ENCODE measurements at places on chromosomes 5 and 9.

DNA sequence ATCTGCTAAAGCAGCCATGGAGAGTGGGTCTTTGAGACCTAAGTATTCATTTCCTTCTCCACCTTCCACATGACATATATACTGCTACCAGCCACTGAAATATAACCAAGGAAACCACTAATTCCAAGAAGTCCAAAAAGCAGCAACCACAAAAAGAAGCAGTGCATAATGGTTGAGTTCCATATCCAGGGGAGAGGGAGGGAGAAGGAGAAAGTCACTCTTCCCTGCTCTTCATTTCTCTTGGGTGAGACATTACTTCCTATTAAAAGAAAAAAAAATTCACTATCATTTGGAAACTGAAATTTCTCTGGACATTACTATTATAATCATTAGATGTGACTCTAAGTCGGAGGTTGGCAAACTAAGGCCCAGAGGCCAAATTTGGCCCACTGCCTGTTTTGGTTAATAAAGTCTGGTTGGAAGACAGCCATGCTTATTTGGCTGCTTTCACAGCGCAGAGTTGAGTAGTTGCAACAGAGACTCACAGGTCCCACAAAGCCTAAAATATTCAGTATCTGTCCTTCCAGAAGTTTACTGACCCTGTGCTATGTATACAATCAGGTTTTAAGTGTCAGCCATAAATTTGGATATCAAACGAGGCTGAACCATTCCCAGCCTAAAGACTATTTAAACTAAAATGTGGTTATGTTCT lies 168.6 kb downstream of the MPDZ start:
- no peak for DNase-seq

- no peak for DNase-seq
These were observed 58.7 kb downstream of the ICE1 start for GRCh38 chr5:5481206-5481605.

GRCh38 chr9:10875752-10876151 lies 262.9 kb upstream of the PTPRD start:
- no peak for DNase-seq

DNA sequence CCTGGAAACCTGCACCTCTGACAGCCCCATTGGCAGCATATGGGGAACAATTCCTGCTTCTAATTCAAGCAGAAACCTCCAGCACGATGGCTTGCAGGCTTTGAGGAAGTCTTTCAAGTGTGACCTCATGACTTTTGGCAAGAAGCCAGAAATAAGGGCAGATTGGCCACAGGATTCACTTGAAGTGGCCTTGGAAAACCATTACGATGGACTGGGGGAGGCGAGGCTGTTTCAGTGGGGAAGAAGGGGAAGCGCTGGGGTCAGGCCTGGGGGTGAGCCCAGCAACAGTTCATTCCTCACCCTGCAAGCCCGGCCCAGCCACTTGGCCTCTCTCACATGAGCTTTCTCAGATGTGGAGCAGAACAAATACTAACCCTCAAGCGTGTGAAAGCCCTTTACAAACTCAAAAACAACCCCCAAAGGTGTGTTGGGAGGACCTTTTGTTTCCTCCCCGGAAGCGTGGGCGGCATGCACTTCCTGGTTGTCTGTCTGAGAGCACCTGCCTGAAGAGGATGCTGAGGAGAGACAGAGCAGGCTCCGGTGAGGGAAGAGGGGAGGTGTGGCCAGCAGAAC lies 26.9 kb upstream of the EEIG1 start:
- peak; percentile 40 for DNase-seq

DNA sequence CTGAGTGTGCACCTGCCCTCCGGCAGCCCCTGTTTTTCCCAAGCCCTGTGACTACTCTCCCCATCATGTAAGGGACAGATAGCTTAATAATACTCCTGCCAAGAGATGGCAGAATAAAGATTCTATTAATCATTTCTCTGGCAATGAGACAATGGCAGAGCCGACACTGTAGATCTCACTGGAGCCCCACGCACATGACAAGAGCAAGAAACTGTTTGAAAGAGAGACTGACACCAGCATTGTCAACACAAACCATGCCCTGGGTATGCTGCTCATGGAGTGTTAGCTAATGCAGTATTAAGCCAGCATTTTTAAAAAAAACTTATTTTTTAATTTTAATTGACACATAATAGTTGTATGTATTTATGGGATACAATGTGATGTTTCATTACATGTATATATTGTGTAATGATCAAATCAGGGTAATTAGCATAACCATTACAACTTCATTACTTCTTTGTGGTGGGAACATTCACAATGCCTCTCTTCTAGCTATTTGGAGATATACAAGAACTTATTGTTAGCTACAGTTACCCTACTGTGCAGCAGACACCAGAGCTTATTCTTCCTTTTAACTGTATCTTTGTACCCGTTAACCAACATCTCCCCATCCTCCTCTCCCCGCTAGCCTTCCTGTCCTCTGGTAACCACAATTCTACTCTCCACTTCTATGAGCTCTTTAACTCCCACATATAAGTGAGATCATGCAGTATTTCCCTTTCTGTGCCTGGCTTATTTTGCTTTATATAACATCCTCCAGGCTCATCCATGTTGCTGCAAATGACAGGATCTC lies 31.5 kb upstream of the SEMA4D start:
- no peak for DNase-seq

GRCh38 chr9:116656501-116656971 lies 30.6 kb upstream of the TRIM32 start:
- DNase-seq: no peak

GRCh38 chr5:4113426-4113825 lies 517.8 kb downstream of the IRX1 start:
- no peak for DNase-seq

- DNase-seq: no peak
These were observed 78.9 kb downstream of the CFAP95 start for GRCh38 chr9:69899491-69899890.

- DNase-seq: no peak
These were observed 23.1 kb downstream of the CENPK start for GRCh38 chr5:65539827-65540226.

DNA sequence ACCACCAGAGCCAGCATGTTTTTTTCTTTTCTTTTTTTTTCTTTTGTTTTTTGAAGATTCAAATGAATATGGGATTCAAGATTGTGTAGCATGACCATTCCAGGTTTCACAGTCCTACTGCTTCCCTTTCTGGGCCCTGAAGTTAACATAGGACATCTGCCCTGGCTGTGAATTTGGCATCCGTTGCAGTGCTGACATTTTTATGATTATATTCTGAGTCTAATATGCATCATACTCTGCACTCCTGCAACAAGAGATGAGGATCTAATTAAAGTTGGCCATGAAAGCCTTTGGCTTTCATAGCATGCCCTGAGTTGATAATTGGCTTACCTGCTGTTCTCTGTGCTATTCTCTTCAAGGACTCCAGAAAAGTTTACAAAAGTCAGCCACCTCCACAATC lies 29.8 kb downstream of the C5orf22 start:
- DNase-seq: no peak

DNA sequence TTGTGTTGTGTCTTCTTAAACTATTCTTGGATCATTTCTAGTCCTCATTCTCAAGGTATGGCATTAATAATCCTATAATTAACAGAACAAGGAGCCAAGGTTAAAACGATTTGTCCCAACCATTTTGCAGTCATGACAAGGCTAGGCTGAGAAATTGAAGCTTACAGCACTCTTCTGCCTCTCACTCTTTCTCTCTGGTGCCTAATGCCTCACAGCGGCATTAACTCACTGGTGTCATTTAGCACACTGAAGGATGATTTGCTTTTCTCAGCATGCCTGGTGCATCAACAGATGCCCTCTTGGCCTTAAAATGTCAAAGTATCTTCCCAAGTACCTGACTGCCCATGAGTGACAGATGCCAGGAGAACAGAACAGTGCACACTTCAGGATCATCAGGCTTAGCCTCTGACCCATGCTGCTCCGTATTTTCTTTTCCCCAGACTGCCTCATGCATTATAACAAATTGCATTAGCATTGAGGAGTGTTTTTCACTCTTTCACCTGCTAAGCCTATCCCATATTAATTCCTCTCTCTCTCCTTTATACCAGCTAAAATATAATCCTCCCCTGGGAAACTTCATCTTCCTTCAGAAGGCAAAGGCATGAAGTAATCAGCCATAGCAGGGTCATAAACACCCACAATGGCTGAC lies 61.1 kb upstream of the SV2C start:
- DNase-seq: no peak

GRCh38 chr5:167030500-167031120 lies 1260.8 kb upstream of the WWC1 start:
- DNase-seq: no peak

DNA sequence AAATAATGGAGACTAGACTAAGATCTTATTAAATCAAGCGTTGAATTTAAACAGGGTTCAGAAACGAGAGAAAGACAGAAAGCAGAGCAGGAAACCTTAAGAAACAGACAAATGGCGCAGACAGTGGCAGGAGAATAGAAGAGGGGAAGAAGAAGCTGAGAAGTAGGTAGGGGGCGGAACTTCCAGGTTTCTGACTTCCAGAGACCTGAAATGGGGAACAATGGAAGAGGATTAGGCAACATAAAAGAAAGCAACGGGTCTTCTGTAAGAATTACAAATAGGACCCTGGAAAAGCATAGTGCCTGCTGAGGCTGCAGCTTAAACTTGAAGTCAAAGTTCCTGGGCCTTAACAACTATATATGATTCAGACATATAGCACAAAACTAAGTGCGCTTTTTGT lies 101.7 kb downstream of the BNC2 start:
- no peak for DNase-seq

- no peak for DNase-seq
These were observed 117.2 kb downstream of the TSSK1B start for GRCh38 chr5:113317636-113318035.

GRCh38 chr9:128136816-128137793 lies 9.6 kb upstream of the PTGES2 start:
- DNase-seq: no peak

GRCh38 chr9:123871781-123872180 lies 58.1 kb downstream of the DENND1A start:
- peak; percentile 0 for DNase-seq

- DNase-seq: no peak
These were observed 48.0 kb downstream of the LMX1B start for GRCh38 chr9:126661521-126662251.

DNA sequence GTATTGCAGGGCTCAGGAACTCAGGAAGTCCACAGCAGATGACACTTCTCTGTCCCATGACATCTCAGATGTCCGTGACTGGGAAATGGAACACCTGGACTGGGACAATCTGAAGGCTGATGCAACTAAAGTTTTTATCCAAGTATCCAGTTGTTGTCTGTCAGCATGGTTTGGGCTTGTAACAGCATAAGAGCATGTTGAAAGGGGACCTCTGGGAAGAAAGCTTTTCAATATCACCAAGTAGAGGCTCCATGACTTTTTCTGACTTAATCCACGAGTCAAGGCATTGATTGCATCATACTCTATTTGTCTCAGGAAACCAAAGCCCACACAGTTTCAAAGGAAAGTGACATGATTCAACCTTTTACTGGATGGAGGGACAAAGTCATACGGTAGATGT lies 807.7 kb downstream of the MTRR start:
- no peak for DNase-seq

GRCh38 chr5:39449591-39449990 lies 24.8 kb upstream of the DAB2 start:
- no peak for DNase-seq

DNA sequence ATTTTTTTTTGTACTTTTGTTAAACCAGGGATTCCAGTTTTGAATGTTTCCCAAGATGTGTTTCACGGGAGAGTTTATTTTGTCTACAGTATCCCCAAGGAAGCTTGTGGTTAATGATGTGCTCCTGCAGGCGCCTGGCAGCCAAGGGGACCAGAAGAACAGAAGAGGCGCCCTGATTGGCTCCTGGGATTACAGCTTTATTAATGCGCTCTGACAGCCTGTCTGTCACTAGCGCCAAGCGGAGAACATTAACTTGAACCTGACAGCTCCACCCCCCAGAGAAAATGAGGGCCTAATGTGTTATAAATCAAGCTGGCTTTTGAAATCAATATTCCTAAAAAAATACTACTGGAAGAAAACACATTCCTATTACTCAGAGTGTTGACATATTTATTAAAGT lies 5.0 kb upstream of the FBXL7 start:
- DNase-seq: no peak

DNA sequence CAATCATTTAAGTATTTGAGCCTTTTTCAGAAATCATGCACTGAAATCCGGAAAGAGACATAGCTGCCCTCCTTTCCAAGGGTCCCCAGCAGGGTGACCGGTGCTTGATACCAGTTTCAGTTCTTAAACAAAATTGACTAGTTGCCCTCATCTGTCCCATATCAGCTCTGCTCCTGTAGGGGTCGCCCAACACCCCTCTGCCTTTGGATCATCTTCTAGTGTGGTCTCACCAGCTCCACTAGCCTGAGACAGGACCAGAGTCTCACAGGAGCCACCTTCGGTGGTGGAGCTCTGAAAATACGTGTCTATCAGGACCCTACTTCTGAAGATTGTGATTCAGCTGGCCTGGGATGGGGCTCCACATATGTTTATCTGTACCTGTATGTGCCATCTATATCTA lies 428.2 kb downstream of the ENC1 start:
- DNase-seq: no peak

DNA sequence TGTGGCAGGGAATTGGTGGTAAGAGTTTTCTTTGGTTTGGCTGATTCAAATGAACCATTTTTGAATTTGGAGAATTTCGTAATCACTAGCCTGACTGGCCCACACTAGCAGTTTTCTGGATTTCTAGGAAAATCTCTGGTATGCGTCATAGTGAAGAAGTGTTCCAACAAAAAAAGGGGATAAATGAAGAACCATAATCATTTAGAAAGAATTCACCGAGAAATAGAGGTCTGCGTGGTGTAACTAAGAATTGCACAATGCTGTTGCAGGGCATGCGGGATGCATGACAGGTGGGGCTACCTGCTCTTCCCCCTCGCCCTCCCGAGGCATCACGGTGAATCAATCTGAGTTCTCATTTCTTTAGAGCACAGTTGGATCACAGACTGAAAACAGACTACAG lies 232.3 kb upstream of the PAPPA start:
- no peak for DNase-seq

- DNase-seq: no peak
These were observed 2.3 kb downstream of the HAND1 start for GRCh38 chr5:154475591-154476353.

- no peak for DNase-seq
These were observed 42.8 kb downstream of the AMBP start for GRCh38 chr9:114035221-114035844.

DNA sequence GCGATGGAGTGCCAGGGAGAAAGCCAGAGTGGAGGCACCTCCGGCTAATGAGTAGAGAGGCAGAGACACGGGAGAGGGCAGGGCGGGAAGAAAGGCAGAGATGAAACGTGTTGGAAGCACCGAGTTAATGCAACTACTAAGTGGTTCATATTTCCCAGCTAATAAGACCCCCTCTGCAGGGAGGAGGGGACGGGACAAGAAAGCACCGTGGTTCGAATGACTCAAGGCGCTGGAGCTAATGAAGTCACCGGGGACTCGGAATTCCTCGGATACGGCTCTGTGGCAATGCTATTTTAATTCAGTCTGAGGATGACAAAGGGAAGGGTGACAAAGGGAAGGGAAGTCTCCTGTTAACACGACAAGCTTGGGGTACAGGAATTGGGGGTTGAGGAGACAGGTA lies 54.5 kb upstream of the RAPGEF1 start:
- DNase-seq: no peak

GRCh38 chr5:74337254-74337983 lies 303.1 kb downstream of the ENC1 start:
- DNase-seq: no peak
